GM23248 (cell line): ENCODE measurements at places on chromosomes 5 and 9. TPM values are rescaled to one million over a fixed set of nuclear protein-coding genes. Genes with fewer than 3 reads are reported as not detected.
A peak's percentile ranks its signal among the peaks of the same experiment; 100 is the strongest.

The PDLIM7 gene
- 320 and 357 TPM in 2 replicates for total RNA-seq

- DNase-seq, result peak; percentile 87
- peaks cover 15% of the 10 kb centered on the region for H3K4me1 ChIP-seq
- peak overlapping the region; percentile 73 for H3K27ac ChIP-seq
- H3K4me3 ChIP-seq, result no peak overlapping the region
- H3K27me3 ChIP-seq, result no peaks in the 10 kb centered on the region
Measured at GRCh38 chr9:116287721-116288120, 134.1 kb downstream of the PAPPA start.

The RALGDS gene
- 21.7 and 51.7 TPM in 2 replicates for total RNA-seq

- no peak overlapping the region for H3K27ac ChIP-seq
- peaks cover 50% of the 10 kb centered on the region for H3K27me3 ChIP-seq
- H3K4me3 ChIP-seq, result no peak overlapping the region
- DNase-seq, result no peak
Measured at GRCh38 chr9:132486706-132487350, 76.8 kb downstream of the CFAP77 start.

The EPB41L4B gene
- 0.76 and 1.0 TPM in 2 replicates for total RNA-seq

The EGFLAM gene
- total RNA-seq, result not detected in 2 replicates

GRCh38 chr5:94094793-94095441, 353.5 kb upstream of the POU5F2 start:
- H3K4me1 ChIP-seq, result 0 out of 2 replicates have a peak, but pooled peaks cover 3% of the 10 kb centered on the region
- no peaks in the 10 kb centered on the region for H3K36me3 ChIP-seq
- DNase-seq, result no peak
- H3K27me3 ChIP-seq, result no peaks in the 10 kb centered on the region
- H3K4me3 ChIP-seq, result no peak overlapping the region

The UNC5A gene
- not detected in 2 replicates for total RNA-seq

DNA sequence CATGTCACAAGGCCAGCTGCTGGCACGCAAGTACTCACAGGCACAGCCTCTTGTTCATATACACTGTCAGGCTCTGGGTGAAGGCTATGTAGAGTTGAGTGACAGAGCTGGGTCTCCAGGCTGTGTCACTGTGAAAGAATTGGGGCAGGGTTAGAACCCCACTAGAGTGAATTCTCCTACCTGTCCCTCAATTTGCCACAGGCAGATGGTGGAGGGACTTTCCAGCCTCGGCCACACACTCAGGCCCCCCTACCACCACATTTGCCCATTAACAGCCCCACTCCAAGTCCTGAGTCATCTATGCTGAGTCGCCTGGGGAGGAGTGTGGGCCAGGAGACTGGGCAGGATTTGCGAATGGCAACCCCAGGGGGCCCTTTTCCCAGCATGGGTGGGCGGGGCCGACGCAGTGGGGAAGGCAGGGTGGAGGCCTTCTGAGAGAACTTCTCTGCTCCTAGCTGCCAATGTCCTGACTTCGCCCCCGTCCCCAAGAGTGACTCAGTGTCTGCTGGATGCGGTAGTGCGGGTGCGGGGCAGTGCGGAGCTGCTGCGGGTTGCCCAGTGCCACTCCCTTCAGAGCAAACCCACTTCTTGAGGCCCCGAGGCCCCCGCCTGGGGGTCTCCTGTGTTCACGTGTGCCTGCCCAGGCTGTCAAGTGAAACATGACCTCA, 50.3 kb upstream of the PSD2 start:
- peak; percentile 96 for DNase-seq
- H3K27ac ChIP-seq, result peak overlapping the region; percentile 85
- peak overlapping the region; percentile 68 for H3K4me3 ChIP-seq

DNA sequence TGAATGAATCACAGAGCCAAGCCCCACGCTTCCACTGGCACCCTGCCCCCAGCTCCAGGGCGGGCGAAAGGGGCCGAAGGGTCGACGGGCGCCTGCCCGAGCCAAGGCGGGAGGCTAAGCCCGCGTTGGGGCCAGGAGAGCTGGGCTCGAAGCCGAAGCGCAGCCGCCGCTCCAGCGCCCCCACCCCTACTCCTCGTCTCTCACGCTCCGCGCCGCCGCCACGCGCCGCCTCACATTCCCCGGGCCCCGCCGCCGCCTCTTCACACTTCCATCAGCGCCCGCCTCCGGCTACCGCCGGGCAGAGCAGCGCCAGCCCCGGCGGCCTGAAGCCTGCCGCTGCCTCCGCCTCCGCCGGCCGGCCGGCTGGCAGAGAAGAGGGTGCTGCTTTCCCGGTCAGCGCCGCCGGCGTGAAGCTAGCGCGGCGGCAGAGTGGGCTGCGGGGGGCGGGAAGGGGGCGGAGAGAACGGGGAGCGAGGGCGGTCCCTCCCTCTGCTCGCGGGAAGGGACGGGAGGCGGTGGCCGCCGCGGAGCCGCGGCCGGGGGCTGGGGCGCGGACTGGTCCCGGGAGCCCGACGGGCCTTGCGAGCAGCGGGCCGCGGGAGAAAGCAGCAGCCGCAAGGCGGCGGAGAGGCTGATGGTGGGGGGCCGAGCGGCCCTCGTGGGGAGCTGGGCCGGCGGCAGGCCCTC, at the start of gene HOMER1:
Gene HOMER1 (minus strand): TSS at position 431 of the 687 bp plus-strand sequence. CDS start 1,360 bp downstream, outside the sequence.
- peak within 1 kb of the TSS; percentile 84 for H3K4me3 ChIP-seq
- DNase-seq, result peak; percentile 87
- no peaks in the 10 kb centered on the region for H3K27me3 ChIP-seq
- H3K4me1 ChIP-seq, result peaks cover 20% of the 10 kb centered on the region

The MARCOL gene
- total RNA-seq, result not detected in 2 replicates

DNA sequence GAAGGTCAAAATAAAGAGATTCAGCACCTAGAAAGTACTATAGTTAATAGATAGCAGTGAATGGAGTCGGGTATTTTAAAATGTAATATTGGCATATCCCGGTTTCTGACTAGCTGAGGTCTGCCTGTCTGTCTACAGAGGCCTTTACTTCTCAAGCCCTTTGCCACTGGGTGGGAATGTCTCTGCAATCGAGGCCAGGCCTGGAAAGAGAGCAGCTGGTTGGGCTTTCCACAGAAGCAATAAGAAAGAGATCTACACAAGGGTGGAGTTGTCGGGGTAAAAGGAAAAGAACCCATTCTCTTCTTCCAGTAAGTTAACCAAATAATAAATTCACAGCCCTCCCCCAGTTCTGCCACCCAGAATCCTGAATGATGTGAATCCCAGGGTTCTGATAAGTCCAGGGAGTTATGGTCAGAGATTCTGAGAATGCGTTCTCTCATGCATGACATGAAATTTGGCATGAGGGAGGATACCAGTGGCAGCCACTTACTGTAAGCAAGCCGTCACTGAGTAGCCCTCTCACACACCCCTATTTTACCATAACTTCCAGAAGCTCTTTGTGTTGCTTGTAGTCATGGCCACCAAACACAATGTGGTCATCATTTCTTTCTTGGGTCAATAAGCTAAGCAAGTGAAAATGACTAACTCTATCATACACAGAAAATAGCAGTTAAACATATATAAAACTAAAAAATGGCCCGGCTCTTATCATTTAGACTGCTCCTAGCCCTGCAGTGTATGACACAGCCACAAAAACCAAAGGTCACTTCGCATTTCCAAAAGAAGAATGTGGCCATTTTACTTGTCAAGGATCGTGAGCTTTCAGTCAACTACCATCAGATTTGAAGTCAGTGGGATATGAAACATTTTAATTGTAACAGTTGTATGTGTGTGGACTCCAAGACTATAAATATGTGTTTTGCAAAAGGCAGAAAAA, 185.0 kb downstream of the GLIS3 start:
- H3K27ac ChIP-seq, result peak overlapping the region; percentile 44
- no peaks in the 10 kb centered on the region for H3K36me3 ChIP-seq
- peak; percentile 73 for DNase-seq
- no peak overlapping the region for H3K4me3 ChIP-seq

- no peaks in the 10 kb centered on the region for H3K36me3 ChIP-seq
- no peak overlapping the region for H3K27ac ChIP-seq
- no peak overlapping the region for H3K4me3 ChIP-seq
- no peak for DNase-seq
- no peaks in the 10 kb centered on the region for H3K4me1 ChIP-seq
Measured at GRCh38 chr9:89878687-89879086, 273.9 kb downstream of the GADD45G start.

The HMCN2 gene
- total RNA-seq, result not detected in 2 replicates

DNA sequence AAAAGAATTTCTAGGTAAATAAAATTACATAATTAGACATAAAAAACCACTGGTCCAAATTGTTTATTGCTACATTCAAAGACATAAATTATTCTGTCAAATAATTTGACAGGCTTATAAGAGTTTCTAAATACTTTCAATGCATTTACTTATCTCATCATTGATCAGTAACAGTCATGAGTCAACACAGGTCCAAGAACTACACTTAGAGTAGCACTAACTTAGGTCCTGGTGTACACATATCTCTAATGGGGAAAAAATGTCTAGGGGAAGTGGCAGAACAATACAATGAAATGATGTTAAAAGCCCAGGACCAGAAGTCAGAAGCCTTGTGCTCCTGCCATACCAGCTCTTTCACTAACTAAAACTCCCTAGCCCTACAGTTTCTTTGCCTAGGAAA, 96.5 kb upstream of the SLCO6A1 start:
- no peaks in the 10 kb centered on the region for H3K36me3 ChIP-seq
- H3K27me3 ChIP-seq, result no peaks in the 10 kb centered on the region
- H3K4me3 ChIP-seq, result no peak overlapping the region
- H3K27ac ChIP-seq, result no peak overlapping the region
- 0 out of 2 replicates have a peak, but pooled peaks cover 6% of the 10 kb centered on the region for H3K4me1 ChIP-seq

DNA sequence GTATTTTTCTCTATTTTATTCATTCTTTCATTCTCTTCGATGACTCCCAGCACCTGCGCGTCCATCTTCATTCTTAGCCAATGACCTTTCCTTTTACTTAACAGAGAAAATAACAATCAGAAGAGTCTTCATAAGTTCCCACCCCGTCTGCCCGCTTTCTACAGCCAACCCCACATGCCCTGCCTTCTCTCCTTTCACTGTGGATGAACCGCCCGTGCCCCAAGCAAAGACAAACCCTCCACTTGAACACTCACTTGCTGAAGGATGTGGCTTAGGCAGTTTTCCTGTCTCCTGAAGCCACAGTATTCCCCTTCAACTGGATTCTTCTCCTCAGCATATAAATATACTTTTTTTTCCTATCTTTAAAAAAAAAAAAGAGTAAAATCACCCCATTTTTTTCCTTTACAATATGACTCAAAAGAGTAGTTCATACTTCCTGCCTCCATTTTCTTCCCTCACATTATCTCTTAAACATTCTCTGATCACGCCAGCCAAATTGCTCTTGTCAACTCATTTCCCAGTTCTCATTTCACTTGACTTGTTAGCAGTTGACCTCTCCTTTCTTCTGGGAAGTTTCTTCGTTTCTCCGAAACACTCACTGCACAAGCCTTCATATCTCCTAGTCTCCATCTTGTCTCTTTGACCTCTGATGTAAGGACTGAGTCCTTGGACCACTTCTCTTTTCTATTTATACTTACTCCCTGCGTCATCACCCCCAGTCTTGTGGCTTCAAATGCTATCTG, 11.1 kb downstream of the NIPSNAP3B start:
- H3K27ac ChIP-seq, result no peak overlapping the region
- H3K4me1 ChIP-seq, result peaks cover 16% of the 10 kb centered on the region
- no peak for DNase-seq
- no peaks in the 10 kb centered on the region for H3K36me3 ChIP-seq
- H3K27me3 ChIP-seq, result no peaks in the 10 kb centered on the region

The CDH9 gene
- not detected in 2 replicates for total RNA-seq

- H3K4me1 ChIP-seq, result peaks cover 7% of the 10 kb centered on the region
- peak; percentile 84 for DNase-seq
- H3K27ac ChIP-seq, result no peak overlapping the region
Measured at GRCh38 chr5:33936004-33936380, 194 bp upstream of the RXFP3 start.
